Kidney (tissue), 22 donors: ENCODE measurements at places on chromosomes 12 and 14.

DNA sequence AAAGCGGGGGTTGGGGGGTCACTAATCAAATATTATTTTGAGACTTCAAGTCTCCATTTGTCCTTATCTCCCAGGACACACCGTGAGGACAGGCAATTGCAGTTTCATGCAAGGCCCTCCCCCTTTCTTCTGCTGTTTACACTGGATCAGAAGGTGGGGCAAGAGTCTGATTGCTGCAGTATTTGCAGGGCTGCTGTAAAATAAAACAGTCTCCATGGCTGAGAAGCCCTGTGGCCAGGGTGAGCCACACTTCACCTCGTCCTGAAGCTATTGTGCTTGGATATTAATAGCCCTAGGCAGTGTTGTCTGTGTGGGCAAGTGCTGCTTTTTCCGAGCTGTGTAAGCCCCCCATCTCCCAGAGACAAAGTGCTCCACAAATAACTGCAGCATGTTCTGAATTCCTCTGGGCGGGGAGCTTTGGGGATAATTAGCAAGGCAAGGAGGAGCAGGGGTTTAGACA, 187.4 kb upstream of the NTF3 start:
- DNase-seq: peak; percentile 34

DNA sequence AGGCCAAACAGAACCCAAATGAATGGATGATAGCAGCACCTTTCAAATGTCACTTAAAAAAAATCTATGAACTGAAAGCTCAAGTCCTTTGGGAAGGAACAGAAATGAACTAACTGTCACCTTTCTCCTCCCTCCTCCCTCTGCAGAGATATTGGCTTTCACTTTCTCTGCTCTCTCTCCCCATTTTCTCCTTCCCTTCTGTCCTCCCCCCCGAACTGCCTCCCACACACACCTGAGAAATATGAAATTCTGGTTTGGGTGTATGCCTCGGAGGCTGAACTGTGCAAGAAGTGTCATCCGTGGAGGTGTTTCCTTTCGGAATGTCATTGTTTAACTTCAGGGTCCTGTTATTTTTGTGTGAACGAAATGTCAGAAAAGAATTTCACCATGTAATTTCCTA, 87.8 kb downstream of the NEDD1 start:
- no peak for DNase-seq

DNA sequence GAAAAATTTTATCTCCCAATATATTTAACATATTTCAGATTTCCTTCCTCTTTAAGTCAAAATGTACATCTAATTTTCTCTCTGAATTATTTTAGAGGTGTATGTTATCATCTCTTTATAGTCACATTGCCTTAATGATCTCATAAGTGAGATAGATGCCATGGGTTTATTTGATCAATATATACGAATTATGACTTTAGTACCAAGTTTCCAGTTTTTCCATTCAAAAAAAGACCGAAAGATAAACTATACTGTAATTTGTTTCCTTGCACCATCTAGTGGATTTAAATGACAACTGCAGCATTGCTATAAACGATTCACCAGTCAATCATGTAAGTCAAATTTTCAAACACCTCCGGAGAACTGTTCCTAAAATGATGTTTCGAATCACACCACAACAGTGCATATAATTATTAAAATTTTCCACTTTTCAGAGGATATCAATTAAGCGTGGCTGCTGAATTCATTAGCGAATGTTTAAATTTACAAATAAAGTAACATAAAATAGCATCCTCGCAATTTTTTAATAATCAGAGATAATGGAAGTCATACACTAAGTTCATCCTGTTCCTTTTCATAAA, 419 bp upstream of the ATXN7L3B start:
- DNase-seq: no peak

DNA sequence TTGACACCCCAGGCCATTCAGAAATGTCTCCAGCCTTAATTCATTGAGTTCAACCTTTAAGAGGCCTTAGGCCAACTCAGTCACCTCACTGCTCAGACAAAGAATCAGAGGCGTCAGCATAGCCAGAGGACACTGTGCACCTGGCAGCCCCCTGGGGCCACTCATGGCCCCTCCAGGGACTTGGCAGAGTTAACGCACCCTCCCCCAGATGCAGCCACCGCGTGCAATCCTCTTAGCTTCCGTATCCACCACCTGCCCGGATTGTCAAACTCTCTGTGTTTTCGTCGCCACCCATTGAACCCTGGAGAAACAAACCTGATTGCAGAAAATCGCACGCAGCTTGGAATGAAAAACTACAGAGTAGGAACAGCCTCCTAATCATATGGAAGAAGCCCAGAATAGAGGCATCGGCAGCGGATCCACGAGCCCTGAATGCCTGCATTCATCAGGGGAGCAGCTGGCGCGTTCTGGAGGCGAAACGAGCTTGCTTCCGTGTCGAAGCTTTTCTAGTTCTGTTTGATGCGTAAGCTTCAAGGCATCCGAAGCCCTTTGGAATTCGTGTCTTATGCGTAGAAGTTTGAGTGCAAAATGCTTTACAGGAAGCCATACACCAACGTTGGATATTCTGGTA, 22.4 kb downstream of the BRI3BP start:
- no peak for DNase-seq

DNA sequence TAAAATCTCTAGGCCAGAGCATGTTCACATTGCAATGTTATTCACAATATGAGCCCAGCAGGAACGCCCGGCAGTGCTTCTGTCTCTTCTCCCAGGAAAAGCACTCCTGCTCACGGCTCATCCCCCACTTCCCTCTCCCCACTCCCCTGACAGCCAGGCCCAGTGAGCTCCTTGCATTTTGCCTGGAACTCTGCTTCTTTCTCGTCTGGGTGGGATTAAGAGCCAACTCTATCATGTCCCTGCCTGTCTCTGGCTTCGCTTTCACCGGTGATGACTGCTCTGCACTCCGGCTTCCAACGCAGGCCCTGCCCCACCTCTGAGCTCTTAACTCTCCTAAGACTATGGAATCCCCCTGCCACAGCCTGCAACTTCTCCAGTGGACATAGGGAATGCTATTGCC, 2.5 kb downstream of the PLEK2 start:
- no peak for DNase-seq

GRCh38 chr14:106024983-106025604, 498.7 kb downstream of the TMEM121 start:
- DNase-seq: no peak

GRCh38 chr12:97561619-97562290, 99.2 kb downstream of the RMST start:
- no peak for DNase-seq

GRCh38 chr12:89278862-89279261, 73.4 kb downstream of the DUSP6 start:
- DNase-seq: no peak

DNA sequence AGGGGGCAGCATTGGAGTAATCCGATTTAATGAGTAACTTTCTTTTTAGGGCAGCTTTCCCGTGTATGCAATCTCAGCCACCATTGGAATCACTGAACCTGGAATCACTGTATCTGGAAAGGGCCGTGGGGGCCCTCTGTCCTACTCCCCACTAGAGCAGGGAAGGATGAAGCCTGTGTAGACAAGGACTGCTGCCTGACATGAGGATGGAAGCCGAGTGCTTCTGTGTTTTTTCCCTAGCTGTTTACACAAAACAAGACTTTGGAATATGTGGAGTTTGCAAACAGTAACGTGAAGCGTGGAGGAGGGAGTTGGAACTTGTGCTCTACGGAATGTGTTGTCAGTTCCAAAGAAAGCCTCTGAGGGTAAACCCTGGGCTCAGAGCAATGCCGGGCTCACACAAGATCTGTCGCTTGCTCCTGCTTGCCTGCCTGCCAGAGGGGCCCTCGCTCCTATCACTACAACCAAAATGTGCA, 32.4 kb upstream of the HDAC7 start:
- DNase-seq: peak; percentile 62

- DNase-seq: no peak
Observed at GRCh38 chr12:118498171-118498570, 121.8 kb downstream of the SUDS3 start.

GRCh38 chr14:87656315-87656714, 336.7 kb downstream of the GALC start:
- DNase-seq: no peak

GRCh38 chr12:98939350-98939749, 294.3 kb downstream of the APAF1 start:
- peak; percentile 10 for DNase-seq

GRCh38 chr14:51959928-51960327, 29.4 kb upstream of the RTRAF start:
- DNase-seq: no peak

- no peak for DNase-seq
Observed at GRCh38 chr14:74062809-74063150, 21.5 kb downstream of the ALDH6A1 start.

GRCh38 chr14:71905860-71906259, 26.4 kb upstream of the RGS6 start:
- DNase-seq: no peak

GRCh38 chr14:85122690-85123089, 407.3 kb upstream of the FLRT2 start:
- DNase-seq: no peak

GRCh38 chr14:69629225-69630127, 18.1 kb downstream of the SUSD6 start:
- no peak for DNase-seq

DNA sequence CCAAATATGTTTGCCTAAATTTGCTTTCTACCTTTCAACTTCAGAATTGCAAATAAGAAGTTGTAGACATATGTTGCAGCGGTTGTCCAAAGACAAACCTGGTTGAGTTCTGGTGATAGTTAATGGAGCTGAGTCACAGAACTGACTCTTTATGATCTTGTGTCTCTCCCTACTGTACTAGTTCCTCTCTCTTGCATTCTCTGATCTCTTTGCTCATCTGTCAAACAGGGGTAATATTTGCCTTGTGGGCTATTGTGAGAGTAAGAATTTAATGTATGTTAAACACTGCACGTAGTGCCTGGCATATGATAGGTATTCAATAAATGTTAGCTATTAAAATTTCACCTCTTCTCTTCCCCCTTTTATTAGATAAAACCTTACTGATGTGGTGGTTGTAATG, 283.5 kb upstream of the RGS6 start:
- no peak for DNase-seq

DNA sequence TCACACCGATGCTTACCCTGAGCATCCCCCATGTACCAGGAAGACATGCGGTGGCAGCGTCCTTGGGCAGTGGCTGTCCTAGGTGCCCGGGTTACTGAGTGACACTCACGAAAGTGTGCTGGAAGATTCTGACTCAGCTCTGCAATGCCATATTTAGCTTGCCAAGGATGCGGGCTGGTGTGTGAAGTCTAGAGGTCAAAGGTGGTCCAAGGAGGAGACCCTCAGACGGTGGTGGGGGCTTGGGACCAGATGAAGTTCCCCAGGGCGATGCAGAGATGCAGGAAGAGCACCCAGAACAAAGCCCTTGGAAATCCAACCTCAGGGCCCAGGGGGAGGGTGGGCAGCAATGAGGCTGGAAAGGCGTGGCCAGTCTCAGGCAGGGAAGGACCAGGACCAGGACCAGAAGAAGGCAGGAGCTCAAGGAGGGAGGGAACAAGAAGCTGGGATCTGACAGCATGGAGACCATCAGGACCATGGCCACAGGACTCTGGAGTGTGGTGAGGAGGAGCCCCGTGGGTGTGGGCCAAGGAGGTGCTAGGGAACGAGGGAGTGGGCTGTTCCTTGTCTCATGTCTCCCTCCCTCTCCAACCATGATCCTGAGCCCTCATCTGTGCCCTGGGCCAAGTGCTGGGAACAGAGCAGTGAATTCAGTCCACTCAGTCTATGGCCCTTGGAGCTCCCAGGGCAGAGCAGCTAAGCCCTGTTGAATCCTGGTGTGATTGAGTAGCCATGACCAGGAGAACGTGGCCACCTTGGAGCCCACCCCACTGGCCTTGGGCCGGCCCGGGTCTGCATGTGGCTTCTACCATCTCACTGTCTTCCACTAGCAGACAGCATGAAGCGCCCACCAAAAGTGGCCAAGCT, 310.1 kb upstream of the DIO3 start:
- DNase-seq: no peak

DNA sequence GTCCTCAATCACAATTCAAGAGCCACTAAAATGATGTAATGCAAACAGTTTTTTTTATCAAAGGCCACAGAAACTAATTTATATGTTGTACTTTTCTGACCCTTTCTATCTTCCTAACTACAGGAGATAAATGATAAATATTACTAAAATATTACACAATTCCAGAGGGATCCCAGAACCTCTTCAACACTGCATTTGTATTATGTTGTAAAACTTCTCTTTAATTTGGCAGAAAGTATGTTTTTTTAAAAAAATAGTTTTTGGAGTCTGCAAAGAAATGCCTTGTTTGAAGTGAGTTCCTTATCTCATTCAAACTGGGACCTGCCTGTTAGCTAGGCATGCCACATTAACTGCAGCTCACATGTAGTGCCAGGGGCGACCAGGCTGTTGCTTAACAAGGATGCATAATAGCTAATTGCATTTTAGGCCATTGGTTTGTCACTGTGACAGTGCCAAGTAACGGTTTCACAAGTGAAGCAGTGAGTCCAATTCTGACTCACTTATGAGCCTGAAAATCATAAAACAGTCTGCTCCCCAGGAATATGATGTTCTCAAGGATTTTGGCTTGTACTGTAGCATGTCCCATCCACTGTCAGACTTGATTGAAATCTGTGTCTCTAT, 266.9 kb downstream of the KTN1 start:
- DNase-seq: peak; percentile 64

DNA sequence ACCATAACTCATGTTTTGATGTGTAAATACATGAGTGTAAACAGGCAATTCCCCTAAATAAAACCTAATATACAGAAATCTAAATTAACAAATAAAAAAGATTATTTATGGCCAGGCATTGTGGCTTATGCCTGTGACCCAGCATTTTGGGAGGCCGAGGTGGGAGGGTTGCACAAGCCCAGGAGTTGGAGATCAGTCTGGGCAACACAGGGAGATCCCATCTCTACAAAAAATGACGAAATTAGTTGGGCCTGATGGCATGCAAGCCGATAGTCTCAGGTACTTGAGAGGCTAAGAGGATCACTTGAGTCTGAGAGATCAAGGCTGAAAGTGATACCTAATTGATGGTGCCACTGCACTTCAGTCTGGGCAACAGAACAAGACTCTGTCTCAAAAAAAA, 48.7 kb downstream of the BCAT1 start:
- no peak for DNase-seq

GRCh38 chr12:29145372-29146170, 3.5 kb upstream of the FAR2 start:
- DNase-seq: no peak

- DNase-seq: peak; percentile 81
Observed at GRCh38 chr14:59464486-59465315, 479 bp downstream of the GPR135 start.
